ENCODE measurements at places on chromosomes 5 and 9. TPM values are rescaled to one million over a fixed set of nuclear protein-coding genes. Genes with fewer than 3 reads are reported as not detected.

GRCh38 chr5:178069909-178070308 is 43.4 kb upstream of the N4BP3 start:
- peaks cover 13% of the 10 kb centered on the region for H3K27me3 ChIP-seq
- H3K4me1 ChIP-seq = no peaks in the 10 kb centered on the region
- DNase-seq = peak; percentile 61

DNA sequence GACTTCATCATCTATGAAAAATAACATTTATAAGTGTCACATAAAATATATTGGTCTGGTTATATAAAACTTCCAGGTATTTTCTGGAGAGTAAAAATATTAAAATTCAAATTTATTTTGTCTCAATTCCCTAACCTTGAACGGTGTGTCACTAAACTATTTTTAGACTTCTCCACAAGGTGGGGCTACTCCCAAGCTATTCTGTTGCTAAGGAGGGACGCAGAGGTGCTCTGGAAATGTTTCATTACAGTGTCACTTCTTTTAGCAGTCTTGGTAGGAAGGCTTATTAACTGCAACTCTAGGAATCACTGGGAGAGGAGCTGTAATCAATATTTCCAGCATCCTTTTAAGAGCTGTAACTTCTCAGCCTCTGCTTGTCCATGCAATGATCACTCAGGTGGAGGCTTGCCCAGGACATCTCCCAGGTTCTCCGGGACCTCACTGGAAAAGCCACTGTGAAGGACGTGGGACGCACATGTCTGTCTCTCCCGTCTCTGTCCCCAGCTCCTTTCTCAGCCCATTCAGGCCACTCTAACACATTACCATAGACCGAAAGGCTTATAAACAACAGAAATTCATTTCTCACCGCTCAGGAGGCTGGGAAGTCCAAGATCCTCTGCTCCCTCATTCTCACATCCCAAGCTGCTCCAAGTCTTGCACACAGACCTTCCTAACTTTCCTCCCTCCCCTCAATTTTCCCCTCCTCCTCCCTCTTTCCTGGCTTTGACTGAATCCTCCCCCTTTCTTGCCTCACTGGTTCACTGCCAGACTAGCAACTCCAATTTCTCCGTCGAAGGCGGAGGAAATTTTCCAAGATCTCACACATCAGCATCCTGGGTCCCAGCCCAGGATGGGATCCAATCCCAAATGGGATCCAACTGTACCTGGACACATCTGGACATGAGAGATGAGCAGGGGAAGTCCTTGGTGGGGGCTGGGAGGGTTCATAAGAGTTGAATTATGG is 32.7 kb upstream of the DNAH5 start:
- DNase-seq = peak; percentile 64
- no peaks in the 10 kb centered on the region for H3K4me1 ChIP-seq
- peaks cover 8% of the 10 kb centered on the region for H3K27me3 ChIP-seq
- no peaks in the 10 kb centered on the region for H3K36me3 ChIP-seq
- no peak overlapping the region for H3K27ac ChIP-seq
- H3K4me3 ChIP-seq = no peak overlapping the region

P4HA2 gene
- total RNA-seq = 91.1 TPM

DNA sequence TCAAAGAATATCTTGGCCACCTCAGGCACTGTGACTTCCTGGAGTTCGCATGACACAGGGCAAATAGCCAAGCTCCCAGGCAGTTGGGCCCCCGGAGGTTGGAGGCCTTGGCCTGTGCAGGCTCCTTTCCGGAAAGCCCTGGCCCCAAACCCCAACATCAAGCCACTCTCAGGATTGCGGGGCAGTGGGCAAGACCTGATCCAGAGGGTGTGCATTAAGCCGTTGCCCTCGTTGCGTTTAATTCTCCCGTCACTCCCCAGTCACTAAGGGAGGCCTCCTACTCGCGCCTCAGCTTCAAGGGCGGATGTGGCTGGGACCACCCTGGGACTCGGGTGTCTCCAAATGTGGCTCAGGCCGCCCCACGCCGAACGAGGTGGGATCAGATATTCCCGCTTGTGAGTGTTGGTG is 60.1 kb downstream of the TMEM174 start:
- no peak for DNase-seq
- no peak overlapping the region for H3K4me3 ChIP-seq
- H3K36me3 ChIP-seq = no peaks in the 10 kb centered on the region
- peaks cover 19% of the 10 kb centered on the region for H3K4me1 ChIP-seq

Data from MCF 10A (cell line).